Activated T-helper 1 cell treated with anti-CD3 and anti-CD28 coated beads, Interleukin-2, amount 50 U/mL, for 16 hours (primary cell): ENCODE measurements at places on chromosomes 12 and 14.

DNA sequence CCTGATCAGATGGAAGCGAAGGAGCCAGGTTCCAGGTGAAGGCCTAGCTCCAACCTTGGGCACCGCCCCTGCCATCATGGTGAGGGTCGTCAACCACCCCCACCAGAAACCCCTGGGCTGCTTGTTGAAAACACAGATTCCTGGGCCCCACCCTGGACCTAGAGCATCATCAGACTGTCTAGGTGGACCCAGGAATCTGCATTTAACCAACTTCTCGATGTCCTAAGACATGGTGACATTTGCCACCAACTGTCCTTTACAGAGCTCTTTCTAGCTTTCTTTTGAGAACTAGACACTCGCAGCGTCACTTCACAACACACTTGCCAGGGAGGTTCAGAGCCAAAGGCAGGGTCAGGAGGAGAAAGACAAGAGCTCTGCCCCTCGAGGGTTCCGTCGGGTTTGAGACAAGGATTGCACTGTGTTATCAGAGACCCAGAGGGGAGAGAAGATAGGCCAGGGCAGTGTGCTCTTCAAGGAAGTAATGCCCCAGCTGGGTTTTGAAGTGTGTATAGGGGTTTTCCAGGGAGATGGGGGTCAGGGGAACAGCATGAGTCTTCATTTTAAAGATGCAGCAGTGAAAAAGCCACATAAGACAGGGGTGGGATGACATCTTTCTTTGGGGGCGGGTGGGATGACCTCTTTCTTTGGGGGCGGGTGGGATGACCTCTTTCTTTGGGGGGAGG is 24.6 kb downstream of the RFLNA start:
- DNase-seq, result no peak

GRCh38 chr12:115835445-115835844 is 442.0 kb downstream of the MED13L start:
- DNase-seq, result no peak

DNA sequence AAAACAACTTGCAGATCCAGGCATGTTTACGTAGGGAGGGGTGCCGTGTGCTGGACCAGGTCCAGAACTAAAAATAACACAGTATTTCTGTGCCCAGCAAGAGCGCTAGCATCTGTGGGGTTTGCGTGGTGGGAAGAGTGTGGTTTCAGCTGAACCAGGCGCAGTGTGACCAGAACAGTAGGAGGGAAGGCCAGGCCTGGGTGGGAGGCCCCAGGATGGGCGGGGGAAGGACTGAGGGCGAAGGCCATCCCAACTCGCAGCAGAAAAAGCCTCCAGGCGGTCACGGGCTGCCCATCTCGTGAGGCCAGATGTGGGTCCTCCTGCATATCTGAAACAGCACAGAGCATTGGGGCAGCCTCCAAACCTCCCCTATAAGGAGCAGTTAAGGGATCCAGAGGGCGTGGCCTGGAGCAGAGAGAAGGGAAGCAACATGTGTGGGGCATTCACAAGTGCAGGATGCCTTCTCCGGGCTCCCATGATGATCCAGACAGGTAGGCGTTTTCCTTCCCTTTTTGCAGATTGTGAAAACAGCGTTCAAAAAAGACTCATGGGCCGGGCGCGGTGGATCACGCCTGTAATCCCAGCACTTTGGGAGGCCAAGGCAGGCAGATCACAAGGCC is 17.8 kb upstream of the CD9 start:
- no peak for DNase-seq

DNA sequence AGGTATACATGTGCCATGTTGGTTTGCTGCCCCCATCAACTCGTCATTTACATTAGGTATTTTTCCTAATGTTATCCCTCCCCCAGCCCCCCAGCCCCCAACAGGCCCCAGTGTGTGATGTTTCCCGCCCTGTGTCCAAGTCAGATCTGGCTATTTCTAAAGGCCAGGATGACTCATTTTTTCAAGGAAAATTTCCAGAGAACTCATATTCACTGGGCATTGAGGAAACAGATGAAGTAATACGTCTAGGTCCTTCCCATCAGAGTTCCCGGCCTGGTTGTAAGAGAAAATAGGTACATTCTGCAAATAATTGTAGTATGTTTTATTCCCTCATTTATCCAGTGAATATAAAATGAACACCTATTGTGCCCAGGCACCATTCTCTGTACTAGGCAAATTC is 345.2 kb downstream of the BCL11B start:
- no peak for DNase-seq

GRCh38 chr12:88698471-88698870 is 118.2 kb upstream of the KITLG start:
- no peak for DNase-seq

DNA sequence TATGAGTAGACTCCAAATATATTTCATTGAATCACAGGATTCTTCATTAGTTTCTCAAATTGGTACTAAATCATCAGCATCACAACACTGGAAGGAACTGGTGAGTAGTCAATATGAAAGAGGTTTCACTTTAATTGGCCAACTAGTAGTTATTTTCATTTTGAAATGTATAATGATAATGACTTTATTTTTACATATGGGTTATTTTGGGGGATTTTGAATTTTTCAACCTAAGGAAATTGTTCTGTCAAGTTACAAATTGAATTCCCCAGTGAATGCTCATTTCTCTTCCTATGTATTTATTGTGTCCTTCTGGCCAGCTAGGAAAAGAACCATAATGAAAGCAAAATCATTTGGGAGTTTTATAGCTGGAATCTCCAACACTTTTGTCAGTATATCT is 174.2 kb upstream of the ATP2B1 start:
- DNase-seq, result no peak

GRCh38 chr12:54463034-54463433 is 10.4 kb downstream of the GTSF1 start:
- no peak for DNase-seq

DNA sequence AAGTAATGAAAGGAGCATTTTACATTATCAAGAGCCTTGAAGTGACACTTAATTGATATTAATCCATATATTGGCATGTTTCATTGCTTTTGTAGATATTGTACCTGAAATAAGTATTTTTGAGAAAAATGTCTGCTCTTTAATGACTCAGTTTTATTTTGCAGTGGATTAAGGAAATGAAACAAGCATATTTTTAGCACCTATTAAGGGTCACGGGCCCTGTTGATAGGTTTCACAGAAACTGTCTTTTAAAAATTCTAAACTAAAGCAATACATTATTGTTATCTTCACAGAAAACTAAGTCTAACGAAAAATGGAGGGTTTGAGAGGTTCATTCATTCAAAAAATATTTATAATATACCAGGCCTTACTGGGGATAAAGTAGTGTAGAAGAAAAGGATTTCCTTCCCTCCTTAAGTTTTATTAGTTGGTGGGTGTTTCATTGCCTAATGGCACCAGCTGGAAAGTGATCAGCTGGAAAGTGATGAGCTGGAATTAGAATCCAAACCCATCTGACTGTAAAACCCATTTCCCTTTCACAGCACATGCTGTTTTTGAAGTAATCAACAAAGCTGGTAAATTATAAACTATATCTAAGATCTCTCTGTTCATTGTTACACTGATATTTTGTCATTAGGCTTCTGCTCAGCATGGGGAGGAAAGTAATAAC is 54.2 kb downstream of the PTPRQ start:
- DNase-seq, result no peak

- DNase-seq, result no peak
Observed at GRCh38 chr12:17214929-17215328, 609.0 kb upstream of the LMO3 start.

- no peak for DNase-seq
Observed at GRCh38 chr12:12451098-12451497, 94.2 kb downstream of the BORCS5 start.

- no peak for DNase-seq
Observed at GRCh38 chr12:111451649-111452129, 46.0 kb downstream of the SH2B3 start.

- no peak for DNase-seq
Observed at GRCh38 chr12:128592220-128592744, 231.5 kb downstream of the SLC15A4 start.

- DNase-seq, result no peak
Observed at GRCh38 chr12:11859705-11860425, 210.4 kb downstream of the ETV6 start.

- DNase-seq, result no peak
Observed at GRCh38 chr12:110791589-110791988, 48.9 kb upstream of the PPP1CC start.

DNA sequence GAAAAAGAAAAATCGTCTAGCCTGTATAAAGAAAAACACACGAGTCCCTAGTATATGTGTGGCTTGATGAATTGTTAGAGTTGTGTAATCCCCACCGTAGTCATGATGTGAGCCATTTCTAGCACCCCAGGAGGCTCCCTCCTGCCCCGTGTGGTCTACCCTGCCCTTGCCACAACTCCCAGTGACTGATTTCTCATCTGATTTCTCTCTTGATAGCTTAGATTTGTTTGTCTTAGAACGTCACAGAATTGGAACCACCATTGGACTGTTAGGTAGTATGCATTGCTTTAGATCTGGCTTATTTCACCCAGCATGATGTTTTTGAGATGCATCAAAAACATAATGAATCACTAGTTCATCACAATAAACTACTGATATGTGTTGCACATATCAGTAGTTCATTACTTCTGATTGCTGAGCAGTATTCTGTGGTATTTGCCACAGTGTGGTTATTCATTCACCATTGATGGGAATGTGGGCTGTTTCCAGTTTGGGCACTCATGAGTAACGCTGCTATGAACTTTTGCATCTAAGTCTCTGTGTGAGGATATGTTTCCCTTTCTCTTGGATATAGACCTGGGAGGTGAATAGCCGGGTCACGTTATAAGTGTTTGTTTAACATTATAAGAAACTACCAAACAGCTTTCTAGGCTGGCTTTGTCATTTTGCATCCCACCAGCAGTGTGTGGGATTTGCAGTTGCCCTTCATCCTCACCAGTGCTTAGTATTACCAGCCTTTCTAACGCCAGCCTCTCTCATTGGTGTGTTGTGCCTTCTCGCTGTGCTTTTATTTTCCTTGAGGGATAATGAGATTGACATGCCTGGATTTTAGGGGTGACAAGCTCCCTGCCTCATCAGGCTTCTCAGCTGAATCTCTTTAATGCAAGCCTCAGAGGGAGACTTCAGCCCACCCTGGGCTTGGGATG is 31.9 kb upstream of the NCOR2 start:
- no peak for DNase-seq

DNA sequence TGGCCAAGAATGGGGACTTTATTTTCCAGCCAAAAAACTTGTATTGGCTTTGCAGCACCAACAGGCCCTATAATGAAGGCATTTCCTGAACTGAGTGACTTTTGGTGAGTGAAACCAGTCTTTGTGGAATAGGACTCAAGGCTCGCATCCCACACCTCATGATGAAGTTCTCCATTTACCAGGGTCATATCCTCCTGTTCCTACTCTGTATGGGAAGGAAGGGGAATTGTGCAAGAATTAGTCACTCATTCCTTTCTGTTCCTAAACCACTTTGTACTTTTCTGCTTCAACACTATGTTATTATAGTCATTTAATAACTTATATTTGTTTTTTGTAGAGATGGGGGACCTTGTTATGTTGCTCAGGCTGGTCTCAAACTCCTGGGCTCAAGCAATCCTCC is 2.3 kb upstream of the SPATS2 start:
- DNase-seq, result no peak

DNA sequence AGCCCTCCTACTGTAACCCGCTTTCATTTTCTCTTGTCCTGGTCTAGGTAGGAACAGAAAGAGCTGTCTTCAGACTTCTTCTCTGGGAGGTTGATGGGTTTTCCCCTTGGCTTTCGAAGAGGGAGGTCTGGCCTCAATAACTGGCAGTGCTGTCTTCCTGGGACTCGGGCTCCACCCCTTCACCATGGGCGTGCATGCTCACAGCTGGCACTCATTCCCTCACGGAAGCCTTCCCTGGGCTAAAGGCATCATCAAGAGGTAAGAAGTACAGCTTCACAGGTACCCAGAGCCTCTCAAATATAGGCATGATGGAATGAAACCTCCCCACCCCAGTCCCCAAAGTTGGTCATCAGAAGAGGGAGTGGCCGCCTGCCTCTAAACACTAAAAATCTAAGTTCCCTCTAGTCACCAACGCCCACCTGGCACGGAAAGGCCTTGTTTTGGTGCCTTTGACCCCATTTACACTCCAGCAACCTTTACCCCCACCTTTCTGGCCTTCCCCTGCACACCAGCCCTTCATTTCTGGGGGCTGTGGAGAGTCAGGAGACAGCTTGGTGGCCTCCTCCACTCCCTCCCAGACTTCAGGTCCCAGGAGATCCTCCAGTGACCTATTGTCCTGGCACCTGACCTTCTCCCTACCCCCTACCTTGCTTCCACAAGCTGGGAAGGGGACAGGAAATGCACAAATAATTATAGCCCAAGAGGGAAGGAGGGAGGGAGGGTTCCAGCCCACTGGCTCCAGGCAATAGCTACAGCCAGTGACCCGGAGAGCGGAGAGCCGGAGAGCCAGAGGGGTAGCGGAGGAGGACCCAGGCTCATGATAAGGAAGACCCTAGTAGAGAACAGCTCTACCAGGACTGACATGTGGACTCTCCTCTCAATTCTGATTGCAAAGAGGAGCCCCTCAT is 2.8 kb downstream of the RAPGEF3 start:
- DNase-seq, result no peak

DNA sequence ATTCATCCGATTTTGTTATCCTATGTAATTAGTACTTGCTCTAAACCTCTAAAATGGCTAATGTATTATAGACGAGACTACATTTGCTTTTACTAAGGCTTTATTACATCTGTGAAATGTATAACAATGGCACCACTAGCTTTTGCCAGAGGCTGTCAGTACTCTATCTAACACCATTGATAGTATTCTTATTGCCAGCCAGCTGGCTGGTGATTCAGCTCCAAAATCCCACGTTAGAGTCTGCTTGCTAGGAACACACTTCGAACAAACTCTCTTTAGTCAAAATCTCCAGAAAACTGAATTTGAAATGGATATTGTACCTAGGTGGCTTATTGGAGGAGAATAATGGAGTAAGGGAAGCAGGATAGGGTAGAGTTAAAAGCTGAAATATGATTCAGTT is 839.2 kb downstream of the SLC6A15 start:
- no peak for DNase-seq

- DNase-seq, result no peak
Observed at GRCh38 chr14:20512177-20512905, 7.0 kb downstream of the RNASE10 start.

- no peak for DNase-seq
Observed at GRCh38 chr12:30517320-30517719, 178.3 kb downstream of the IPO8 start.

DNA sequence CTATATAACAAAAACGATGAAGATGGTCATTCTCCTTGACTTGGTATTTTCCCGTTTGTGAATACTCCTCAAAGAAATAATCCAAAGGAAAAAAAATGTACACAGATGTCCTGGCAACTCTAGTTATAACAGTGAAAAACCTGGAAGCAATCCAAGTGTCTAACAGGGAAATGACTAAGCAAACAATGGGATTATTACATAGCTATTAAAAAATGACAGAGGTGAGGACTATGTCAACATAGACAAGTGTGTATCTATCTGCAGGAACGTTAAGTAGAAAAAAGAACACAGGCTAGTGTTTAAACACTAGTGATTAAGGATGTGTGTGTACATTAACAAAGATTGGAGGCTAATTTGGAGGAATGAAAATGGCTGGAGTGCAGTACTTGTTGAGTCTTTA is 5.9 kb upstream of the APOLD1 start:
- DNase-seq, result no peak
